ENCODE measurements at places on chromosomes 5 and 9.

DNA sequence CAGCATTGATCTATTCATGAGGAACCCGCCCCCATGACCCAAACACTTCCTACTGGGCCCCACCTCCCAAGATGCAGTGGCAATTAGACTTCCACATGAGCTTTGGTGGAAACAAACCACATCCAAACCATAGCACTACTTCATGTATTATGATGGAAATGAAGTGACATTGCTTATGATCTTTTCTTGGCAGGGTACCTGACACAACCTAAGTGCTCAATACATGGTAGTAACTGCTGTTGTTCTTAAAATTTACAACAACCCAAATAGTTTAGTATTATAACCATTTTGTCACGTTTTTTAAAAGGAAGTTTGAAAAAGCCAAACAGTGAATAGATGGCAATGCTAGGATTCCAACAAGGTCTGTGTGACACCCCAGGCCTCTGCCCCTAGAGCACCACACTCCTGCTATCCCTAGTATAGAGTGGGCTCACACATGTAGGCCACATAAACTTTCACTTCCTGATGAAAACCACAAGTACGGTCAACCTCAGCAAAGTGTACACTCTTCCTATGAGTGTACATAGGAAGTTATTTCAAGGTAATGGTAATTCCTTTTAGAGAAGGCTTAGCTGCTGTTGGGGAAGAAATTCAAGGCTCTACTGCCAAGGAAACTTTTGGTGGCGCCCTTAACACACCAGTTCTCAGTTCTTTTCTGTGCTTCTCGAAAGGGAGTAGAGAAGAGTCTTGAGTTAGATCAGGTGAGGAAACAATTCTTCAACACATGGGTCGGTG lies 97.6 kb downstream of the ARSB start:
- DNase-seq = no peak

DNA sequence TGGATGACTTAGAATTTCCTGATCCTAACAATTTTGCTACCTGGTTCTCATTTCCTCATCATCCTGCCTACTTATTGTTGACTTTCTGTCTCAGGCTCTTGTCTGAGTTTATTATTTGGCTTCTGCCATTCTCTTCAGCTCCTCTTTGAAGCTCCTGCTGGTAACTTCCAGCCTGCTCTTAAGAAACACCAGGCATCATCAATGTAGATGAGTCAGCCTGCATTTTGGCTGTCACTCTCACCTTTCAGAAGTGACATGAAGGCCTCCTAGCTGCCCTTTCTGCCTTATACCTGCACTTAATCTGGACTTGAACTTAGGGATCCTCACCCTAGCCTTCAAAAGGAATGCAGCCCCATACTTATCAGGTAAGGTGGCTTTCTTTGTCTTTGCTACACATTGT lies 551.8 kb upstream of the ZNF608 start:
- no peak for DNase-seq

DNA sequence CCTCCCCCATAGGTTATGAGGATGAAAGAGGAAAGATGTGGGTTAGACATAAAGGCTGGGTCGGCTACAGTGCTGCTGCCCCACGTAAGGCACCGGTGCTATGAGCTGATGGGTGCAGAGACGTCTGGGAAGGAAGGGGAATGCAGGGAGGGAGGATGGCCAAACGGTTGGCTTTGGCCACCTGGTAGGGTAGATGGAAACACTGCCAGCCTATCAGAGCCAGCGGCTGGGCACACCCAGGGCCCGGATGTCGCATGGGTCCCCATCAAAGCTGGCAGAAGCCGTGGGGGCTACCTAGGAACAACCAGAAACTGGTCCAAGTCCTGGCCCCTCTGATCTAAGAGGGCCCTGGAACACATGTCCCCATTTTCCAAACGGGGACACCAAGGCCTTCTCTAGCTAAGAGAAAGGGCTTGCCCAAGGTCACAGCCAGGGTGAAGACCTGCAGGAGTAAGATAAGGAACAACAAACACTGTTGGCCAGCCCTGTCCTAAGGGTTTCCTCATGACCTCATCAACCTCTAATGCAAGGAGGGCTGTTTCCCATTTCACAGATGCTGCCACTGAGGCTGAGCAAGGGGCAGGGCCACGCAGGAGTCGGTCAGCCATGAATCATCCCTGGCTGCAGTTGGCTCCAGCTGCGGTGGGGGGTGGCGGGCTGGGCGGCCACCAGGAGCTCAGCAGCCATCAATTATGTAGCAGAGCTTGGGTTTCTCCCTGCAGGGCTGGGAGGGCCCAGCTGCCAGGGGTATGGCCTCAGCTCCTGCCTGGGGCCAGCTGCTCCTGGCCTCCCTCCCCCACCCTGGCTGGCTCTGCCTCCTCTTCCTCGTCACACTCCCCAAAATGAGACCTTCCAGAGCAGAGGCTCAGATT lies 4.9 kb downstream of the SH3GLB2 start:
- peak; percentile 87 for DNase-seq

DNA sequence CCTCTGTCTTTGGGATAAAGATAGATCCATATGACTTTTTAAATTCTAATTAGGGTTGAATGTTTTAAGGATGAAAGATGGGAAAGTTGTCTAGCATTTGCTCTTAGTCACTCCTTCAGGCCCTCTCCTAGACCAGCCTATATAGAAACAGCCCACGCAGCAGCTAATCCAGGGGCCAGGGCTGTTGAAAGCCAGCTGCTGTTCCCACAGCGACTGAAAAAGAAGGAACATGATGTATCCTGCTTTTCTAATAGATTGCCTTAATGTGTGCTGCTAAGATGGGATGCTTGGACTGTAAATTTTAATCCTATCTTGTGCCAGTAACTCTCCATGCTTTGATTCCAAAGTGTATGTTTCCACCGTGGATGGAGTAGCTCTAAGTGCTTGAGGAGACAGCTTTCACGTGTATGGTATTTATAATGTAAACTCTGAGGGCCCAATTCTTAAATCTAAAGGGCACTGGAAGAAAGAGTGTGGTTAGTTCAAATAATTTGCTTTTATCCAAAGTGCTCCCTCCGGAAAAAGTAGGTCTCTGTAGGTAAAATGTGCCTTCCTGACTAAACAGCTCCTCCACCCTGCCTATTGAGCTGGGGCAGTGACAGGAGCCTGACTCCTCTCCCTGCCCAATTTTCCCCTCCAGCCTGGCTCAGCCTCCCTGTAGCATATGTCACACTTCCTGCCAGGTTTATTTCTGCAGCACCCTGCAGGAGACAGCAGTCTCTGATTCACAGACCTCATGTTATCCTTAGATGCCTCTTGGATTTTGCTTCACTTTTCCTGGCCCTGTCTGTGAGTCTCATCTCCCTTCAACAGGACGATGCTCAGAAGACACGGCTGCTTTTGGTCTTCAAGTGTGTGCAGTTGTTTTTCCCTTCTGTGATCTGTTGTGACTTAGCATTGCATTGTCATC lies 33.2 kb downstream of the SLC36A1 start:
- no peak for DNase-seq

GRCh38 chr5:68216245-68217046 lies 890 bp downstream of the PIK3R1 start:
- peak; percentile 38 for DNase-seq

GRCh38 chr9:75239176-75239575 lies 150.9 kb downstream of the OSTF1 start:
- peak; percentile 19 for DNase-seq

- no peak for DNase-seq
Measured at GRCh38 chr9:106929471-106930177, 66.7 kb downstream of the ZNF462 start.

DNA sequence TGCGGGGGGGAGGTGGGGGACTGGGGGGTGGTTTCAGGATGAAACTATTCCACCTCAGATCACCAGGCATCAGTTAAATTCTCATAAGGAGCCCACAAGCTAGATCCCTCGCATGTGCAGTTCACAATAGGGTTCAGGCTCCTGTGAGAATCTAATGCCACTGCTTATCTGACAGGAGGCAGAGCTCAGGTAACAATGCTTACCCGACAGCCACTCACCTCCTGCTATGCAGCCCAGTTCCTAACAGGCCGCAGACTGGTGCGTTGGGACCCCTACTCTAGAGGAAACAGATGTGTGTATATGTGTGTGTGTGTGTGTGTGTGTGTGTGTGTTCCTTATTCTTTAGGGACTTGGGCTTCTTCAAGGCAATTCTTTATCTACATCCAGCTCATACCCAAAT lies 352.3 kb upstream of the CCNH start:
- DNase-seq = no peak

- no peak for DNase-seq
Measured at GRCh38 chr9:109908459-109909390, 128.7 kb downstream of the PALM2AKAP2 start.

- DNase-seq = no peak
Measured at GRCh38 chr9:91163773-91164471, 197.8 kb downstream of the AUH start.

DNA sequence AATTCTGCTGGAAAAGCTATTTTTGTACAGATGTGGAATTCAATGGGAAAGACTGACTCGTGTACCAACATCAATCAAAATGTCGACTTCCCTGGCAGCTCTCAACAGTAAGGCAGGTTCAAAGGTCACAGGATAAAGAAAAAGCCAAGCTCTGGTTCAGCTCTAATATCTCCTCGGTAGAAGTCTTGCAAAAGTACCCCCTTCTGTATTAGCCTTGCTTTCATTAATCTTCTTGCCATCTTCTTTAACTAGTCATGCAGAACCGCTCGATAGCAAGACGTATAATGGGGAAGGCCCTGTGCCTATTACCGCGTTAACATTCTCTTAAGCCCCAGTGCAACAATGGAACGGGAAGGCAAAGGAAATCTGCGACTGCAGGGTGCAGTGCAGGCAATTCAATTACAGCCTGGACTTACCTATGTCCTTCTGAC lies 201.2 kb downstream of the GAPVD1 start:
- no peak for DNase-seq

DNA sequence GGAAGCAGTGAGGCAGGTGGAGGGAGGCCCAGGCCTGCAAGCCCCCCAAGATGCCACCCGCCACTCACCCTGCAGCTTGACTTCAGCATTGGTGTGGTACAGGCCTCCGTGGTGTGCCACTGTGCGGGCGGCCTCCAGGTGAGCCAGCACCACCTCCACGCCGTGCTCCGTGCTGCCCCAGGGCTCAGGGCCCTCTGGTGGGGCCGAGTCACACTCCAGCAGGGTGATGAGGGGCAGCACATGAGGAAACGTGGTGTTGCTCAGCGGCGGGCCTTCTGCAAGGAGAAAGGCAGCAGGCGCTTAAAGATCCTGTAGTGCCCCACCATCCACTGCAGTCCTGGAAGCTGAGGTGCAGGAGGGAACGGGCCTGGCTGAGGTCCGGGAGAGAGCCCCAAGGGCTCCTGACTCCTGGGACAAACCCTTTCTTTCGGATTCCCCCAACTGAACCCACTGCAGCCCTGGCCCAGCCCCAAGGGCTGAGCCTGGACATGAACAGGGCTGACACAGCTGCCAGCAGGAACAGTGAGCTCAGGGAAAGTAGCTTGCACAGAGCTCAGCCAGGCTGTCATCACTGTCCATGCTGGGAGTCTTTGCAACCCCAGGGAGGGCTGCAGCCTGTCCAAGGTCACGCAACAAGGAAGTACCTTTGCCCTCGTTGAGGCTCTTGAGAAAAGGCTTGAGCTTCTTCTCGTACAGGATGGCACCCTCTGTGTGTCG lies 4.7 kb upstream of the TOR2A start:
- DNase-seq = no peak

DNA sequence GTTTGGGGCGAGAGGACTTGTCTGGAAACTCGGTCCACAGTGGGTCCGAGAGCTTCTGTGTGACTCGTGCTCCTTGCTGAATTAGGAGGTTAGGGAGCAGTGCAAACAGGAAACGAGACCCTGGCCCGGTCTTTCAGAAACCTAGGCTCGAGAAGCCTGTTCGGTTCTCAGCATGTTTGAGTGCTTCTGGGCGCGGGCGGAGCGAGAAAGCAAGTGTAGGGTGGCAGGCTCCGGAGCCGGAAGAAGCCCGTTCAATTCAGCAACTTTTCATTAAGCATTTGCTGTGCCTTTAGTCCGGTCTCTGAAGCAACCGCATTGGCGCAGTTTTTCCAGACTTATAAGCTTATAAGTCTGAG lies 547 bp downstream of the CLTA start:
- no peak for DNase-seq

- DNase-seq = peak; percentile 19
Measured at GRCh38 chr5:94181895-94182294, 436.5 kb downstream of the KIAA0825 start.

- no peak for DNase-seq
Measured at GRCh38 chr5:73393611-73394489, 54.7 kb downstream of the FOXD1 start.

DNA sequence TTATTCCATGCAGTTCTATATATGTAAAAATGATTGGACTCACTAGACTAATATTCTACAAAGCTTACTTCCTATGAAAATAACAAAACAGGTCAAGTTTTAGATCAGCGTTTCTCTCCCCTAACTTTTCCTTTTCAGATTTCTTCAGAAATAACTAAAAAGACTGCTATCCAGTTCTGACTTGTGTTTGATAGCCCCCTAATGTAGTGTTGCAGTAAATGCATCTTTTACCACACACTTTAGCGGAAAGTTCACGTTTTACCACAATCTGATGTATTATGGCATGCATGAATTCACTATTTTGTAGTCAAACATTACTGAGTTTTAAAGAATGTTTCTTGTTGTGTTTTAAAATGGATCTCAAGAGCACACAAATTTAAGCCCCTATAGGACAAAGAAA lies 292.7 kb downstream of the RAB3C start:
- DNase-seq = no peak

- DNase-seq = no peak
Measured at GRCh38 chr9:76534026-76534425, 75.0 kb downstream of the GCNT1 start.

- DNase-seq = peak; percentile 54
Measured at GRCh38 chr9:124220946-124221451, 36.8 kb upstream of the NEK6 start.

DNA sequence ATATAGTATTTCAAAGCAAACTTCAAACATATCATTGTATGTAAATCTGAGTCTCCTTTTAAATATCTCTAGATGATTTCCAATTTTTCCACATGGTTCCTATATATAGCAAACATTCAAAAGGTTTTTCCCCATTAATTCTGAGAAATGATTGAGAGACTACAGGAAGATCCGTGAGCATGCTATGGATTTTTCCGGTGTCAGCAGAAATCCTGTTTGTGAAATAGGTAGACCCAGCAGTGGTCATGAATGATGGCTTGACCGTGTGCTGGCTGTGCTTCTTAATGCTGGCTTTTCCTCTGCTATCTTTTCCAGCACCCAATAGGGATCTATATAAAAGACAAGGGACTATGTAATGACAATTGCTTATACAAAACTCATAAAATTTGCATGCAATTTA lies 485.3 kb downstream of the PSAT1 start:
- DNase-seq = no peak

DNA sequence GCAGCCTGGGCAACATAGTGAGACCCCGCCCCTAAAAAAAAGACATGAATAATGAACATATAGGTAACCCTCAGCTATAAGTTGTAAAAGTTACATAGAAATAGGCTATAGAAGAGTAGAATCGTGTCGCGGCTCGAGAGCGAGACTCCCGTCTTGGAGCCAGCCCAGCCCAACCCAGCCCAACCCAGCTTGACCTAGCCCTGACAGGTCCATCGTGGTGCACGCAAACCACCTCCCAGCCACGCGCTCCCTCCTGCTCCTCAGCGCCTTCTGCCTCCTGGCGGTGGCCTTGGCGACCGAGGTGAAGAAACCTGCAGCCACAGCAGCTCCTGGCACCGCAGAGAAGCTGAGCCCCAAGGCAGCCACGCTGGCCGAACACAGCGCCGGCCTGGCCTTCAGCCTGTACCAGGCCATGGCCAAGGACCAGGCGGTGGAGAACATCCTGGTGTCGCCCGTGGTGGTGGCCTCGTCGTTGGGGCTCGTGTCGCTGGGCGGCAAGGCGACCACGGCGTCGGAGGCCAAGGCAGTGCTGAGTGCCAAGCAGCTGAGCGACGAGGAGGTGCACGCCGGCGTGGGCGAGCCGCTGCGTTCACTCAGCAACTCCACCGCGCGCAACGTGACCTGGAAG lies 10.8 kb downstream of the KIF24 start:
- DNase-seq = no peak
